Activated T-helper 1 cell treated with anti-CD3 and anti-CD28 coated beads, Interleukin-2, amount 50 U/mL, for 16 hours (primary cell): ENCODE measurements at places on chromosomes 5 and 9.

DNA sequence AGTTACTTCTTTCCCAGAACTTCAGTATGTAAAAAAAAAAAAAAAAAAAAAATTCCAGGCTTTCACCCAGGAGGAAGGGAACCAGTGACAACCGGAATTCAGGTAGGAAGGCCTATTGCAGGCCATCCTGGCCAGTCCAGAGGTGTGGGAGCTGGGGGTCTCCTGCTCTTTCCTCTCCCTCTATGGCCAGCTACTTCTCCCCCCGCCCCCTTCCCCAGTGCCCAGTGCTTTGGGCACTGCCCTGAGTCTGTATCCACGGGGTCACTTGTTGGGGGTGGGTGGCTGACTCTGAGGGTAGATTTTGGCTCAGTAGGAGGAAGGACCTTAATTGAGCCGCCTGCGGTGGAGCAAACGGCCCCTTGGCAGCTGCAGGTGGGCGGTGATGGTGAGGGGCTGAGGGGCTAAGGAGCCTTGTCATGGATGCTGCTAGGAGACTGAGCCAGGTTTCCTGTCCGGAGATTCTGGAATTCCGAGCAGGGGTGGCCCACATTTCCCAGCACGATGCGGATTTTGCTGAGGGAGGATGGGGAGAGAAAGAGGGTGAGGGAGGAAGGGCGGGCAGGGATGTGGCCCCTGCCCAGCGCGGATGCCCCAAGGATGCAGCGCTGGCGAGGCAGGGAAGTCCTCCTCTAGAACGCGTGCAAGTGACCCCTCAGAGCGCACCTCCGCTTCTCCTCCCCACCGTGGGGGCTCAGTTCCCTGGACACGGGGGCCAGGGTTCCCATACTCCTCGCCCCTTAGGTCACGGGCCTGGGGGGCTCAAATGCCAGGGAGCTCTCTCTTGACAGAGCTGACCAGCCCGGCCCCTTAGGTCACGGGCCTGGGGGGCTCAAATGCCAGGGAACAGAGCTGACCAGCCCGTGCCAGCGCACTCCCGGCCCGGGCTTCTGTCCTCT is 1.2 kb upstream of the PHF2 start:
- DNase-seq: no peak

GRCh38 chr5:74075501-74076484 is 449.8 kb downstream of the ARHGEF28 start:
- DNase-seq: no peak

DNA sequence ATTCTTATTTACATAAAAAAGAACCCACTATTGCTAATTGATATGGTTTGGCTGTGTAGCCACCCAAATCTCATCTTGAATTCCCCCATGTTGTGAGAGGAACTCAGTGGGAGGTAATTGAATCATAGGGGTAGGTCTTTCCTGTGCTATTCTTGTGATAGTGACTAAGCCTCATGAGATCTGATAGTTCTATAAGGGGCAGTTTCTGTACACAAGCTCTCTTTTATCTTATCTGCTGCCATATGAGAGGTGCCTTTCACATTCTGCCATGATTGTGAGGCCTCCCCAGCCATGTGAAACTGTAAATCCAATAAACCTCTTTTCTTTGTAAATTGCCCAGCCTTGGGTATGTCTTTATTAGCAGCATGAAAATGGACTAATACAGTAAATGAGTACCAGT is 58.2 kb upstream of the PRR16 start:
- DNase-seq: no peak

- DNase-seq: no peak
These were observed 12.6 kb upstream of the UGT3A2 start for GRCh38 chr5:36079200-36079781.

DNA sequence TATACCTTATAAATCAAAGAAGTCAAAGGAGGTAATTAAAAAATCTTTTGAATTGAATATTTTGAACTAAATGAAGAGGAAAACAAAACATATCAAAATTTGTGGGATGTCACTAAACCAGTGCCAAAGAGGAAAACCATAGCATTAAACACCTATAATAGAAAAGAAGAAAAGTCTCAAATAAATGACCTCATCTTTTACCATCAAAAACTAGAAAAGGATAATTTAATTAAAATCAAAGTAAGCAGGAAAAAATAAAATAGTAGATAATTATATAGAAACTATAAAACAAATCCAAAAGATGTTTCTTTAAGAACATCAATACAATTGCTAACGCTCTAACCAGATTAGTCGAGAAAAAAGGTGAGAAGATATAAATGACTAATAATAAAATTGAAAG is 47.8 kb downstream of the LPAR1 start:
- DNase-seq: no peak

DNA sequence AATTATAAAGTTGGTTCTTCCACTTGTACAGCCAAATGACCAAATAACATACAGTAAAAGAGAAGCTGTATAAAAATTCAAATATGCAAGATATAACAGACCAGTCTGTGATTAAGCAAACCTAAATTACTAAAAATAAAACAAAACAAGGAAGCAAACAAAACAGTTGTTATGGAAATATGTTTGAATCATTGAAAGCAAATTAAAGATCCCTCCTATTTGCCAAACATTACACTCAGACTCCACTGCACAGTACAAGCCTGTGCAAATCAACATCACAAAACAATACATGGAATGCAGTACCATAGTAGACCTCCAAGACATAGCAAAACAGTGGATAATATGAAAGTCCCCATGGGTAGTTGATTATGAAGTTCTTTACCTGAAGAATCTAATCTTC is 288.1 kb upstream of the PTGER4 start:
- DNase-seq: no peak

GRCh38 chr5:119417891-119418605 is 34.2 kb upstream of the HSD17B4 start:
- no peak for DNase-seq

DNA sequence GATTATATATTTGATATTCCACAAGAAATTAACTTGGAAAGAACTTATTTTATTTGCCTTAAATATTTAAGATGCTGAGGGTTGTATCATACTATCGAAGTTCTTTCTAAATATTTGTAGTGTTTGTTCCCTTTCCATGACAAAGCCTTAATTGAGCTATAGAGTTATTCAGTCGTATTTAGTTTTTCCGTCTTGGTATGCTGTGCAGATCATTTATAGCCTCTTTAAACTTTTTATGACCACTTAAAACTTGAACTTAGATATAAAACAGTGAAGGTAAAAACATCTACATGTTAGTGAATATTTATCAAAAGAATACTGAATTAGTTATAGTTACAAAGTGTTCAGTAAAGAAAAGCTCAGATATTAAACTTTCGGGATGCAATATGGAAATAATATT is 74.4 kb downstream of the PARP8 start:
- no peak for DNase-seq

DNA sequence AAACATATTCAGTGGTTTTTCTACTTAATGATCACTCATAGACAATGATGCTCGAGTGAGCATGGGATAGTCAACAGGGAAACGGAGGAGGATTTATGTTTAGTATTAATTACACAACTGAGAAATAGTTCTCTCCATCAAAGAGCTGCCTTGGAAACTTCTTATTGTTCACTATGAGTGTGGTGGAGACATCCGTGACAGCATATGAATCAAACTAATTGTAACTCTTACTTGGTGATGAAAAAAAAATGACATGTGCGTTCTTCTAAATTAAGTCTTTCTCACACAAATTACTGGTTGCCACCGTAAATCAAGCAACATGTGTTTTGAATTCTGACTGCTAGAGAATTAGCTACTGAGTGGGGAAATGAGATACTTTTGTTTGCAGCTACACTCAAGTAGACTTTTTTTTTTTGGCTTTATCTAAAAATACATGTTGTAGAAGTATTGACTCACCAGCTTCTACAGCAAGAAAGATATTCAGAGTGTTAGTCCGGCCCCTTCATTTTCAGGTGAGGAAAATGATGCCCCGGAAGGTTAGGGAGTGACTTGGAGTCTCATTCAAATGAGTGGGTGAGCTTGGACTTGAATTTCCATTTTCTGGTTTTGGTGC is 179.4 kb downstream of the CFAP90 start:
- no peak for DNase-seq

GRCh38 chr5:56984445-56984844 is 32.5 kb upstream of the MIER3 start:
- no peak for DNase-seq

GRCh38 chr9:109880276-109881169 is 100.5 kb downstream of the PALM2AKAP2 start:
- DNase-seq: no peak
